Natural killer cell (primary cell): ENCODE measurements at places on chromosomes 4 and X. TPM values are rescaled to one million over a fixed set of nuclear protein-coding genes. Genes with fewer than 3 reads are reported as not detected.

DNA sequence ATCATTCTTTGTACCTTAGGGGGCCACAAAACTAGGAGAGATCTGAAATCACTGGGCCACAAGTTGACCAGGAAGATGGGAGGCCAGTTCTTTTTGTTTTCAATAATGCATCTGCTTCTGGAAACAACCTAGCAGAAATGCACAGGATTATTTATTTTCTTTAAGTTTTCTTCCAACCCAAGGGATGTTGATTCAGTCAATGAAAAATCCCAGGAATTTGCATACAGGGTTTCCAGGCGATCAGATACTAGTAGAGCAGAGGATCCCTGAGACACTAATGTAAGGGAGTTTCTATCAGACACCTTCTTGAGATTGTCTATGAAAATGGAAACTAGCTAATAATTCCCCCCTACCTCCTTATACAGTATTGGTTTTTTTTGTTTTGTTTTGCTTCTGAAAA, 7.4 kb downstream of the ATOH1 start:
- no peak for DNase-seq
- H3K27ac ChIP-seq: no peak overlapping the region
- H3K27me3 ChIP-seq: peaks cover 23% of the 10 kb centered on the region
- H3K4me3 ChIP-seq: no peak overlapping the region
- H3K4me1 ChIP-seq: no peaks in the 10 kb centered on the region

DNA sequence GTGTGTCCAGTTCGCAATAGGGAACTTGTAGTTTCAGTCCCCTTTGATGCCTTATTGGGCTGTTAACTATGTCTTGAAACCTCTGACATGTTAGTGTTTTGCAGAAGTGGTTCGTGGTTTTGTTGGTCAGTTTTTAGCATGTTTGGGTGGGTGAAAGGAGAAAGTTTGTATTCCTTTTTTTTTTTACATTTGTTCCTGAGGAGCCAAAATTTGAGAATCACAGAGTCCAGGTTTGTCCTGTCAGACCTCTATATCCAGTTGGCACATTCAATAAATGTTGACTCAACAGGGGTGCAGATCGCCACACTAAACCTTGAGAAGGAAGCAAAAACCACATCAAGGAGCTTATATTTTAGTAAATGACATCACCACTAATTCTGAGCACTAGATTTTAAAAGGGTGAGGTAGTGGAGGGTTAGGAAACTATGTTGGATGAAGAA, 26.2 kb downstream of the DLG3 start:
- no peak overlapping the region for H3K4me3 ChIP-seq
- H3K27ac ChIP-seq: no peak overlapping the region
- peaks cover 2% of the 10 kb centered on the region for H3K4me1 ChIP-seq
- no peaks in the 10 kb centered on the region for H3K36me3 ChIP-seq

SPARCL1 gene
- total RNA-seq: not detected

DNA sequence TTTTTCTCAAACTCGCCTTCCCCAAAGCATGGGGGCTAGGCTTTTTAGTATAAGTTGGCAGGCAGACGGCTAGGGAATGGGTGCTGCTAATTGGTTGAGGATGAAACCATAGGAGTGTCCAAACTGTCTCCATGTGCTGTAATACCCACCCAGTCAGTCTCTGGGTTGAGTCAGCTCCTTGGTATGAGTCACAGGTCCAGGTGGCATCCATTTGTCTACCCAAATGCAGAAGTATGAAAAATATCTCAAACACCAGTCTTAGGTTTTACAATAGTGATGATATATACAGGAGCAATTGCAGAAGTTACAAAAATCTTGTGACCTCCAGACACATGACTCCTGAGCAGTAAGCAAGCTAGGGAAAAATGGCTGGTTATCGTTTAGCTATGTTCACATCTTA, 27.4 kb upstream of the CCSER1 start:
- peak; percentile 4 for DNase-seq
- no peaks in the 10 kb centered on the region for H3K4me1 ChIP-seq
- H3K27me3 ChIP-seq: no peaks in the 10 kb centered on the region
- no peak overlapping the region for H3K27ac ChIP-seq

- no peaks in the 10 kb centered on the region for H3K4me1 ChIP-seq
- DNase-seq: no peak
- no peaks in the 10 kb centered on the region for H3K27me3 ChIP-seq
- peaks cover 67% of the 10 kb centered on the region for H3K36me3 ChIP-seq
- no peak overlapping the region for H3K4me3 ChIP-seq
Measured at GRCh38 chr4:81447566-81448229, 24.0 kb downstream of the RASGEF1B start.

PTTG2 gene
- 1.2 TPM for total RNA-seq

NWD2 gene
- total RNA-seq: not detected

GRCh38 chrX:24235084-24235710, 78.7 kb downstream of the SUPT20HL2 start:
- H3K36me3 ChIP-seq: no peaks in the 10 kb centered on the region
- no peaks in the 10 kb centered on the region for H3K4me1 ChIP-seq
